ENCODE measurements at places on chromosomes 6 and 20.

DNA sequence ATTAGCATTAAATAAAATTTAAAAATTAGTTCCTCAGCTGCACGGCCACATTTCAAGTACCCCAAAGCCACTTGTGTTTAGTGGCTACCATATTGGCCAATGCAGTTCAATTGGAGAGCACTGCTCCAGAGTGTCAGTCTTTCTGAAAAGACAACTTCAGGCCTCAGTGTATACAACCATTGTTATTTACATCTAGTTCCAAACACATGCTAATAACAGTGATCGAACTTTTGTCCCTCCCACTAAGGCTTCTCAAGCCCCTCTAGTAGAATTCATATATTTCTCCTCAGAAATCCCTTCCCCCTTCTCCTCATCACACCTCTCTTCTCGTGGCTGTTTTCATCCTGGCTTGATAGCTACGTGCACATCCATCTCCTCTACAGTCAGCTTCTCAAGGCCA, 32.9 kb downstream of the HIVEP2 start:
- no peak for DNase-seq

- DNase-seq, result no peak
These were observed 57.1 kb downstream of the SLC35D3 start for GRCh38 chr6:136979206-136979605.

- no peak for DNase-seq
These were observed 65.3 kb downstream of the NRSN1 start for GRCh38 chr6:24191346-24191745.

GRCh38 chr20:53844259-53844658, 226.1 kb downstream of the BCAS1 start:
- DNase-seq, result no peak

DNA sequence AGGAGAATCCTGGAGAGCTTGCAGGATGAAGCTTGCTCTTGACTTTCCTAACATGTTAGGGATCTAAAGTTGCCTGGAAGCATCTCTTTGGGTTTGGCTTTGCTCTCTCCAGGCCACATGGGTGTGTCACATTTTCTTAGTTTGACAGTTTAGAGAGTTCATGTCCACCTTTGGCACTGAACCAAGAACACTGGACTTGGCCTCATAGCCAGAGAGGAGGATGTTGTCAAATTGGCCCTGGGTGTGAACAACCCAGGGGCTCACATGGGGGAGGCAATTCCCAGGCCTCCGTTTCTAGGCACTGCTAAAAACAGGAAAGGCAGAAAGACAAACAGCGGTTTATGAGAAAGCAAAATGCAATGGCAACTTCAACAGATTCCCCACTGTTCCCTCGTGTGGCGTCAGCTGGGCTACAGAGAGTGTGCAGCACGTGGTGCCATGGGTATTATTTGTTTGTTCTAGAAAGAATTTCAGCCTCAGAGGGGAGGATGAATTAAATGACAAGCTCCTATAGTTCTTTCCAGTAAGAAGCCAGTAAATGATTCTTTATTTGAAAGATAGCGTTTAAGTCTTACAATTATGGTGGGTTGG, 93.9 kb downstream of the CLIC5 start:
- no peak for DNase-seq

DNA sequence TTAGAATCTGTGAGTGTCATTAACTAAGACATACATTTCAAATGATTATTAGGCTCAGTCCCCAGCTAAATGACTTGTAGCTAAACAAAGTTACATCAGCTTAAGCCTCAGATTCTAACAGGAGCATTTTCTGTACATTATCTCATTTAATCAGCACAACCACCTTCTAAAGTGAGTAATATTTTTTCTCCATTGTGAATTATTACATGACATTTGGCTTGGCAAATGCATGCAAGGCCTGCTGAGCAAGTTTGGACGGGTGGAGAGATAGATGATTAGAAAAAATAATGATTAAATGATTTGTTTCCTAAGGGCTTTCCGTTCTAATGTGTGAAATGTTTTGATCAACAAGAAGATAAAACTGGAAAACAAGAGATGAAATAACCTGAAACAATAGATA, 20.7 kb downstream of the DCBLD1 start:
- no peak for DNase-seq

DNA sequence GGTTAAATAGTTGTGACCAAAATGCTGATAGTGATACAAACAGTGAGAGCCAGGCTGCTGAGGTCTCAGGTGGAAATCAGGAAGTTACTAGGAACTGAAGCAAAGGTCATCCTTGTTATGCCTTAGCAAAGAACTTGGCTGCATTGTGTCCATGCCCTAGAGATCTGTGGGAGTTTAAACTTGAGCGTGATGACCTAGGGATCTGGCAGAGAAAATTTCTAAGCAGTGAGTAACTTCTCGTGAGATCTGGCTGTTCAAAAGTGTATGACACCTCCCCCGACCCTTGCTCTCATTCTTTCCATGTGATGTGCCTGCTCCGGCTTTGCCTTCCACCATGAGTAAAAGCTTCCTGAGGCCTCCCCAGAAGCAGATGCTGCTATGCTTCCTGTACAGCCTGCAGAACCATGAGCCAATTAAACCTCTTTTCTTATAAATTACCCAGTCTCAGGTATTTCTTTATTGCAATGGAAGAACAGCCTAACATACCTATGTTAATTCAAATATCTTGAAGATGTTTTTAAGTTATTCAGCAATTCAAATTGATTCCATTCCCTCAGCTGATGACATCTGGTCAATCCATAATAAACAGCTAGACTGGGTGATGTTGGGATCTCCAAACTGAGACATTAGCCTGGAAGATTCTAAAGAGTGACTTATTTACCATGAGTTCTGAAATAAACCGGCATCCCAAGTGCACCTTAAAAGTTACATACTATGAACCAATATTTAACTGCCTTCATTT, 33.8 kb downstream of the KIF16B start:
- DNase-seq, result no peak

GRCh38 chr6:21996425-21997118, 300.3 kb downstream of the PRL start:
- DNase-seq, result no peak

GRCh38 chr6:13908955-13909381, 15.8 kb upstream of the RNF182 start:
- DNase-seq, result no peak

DNA sequence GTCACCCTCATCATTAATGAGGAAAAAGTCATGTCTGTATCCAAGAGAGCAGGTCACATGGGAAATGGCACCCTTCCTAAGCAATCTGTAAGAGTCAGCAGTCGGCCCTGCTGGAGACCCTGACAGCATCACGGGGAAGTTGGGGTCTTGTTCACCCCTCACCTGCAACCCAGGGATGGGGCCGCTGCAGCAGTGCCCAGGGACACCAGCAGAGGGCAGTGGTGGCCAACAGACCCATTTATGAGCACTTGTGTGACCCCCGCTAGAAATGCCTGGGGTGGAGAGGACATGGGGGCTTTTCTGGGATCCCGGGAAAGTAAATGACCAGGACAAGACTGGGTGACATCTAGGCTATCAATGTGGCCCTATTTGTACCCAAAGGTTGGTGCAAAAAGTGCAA, 35.9 kb downstream of the ANKRD60 start:
- no peak for DNase-seq

GRCh38 chr6:17219098-17219497, 62.1 kb upstream of the RBM24 start:
- DNase-seq, result no peak

DNA sequence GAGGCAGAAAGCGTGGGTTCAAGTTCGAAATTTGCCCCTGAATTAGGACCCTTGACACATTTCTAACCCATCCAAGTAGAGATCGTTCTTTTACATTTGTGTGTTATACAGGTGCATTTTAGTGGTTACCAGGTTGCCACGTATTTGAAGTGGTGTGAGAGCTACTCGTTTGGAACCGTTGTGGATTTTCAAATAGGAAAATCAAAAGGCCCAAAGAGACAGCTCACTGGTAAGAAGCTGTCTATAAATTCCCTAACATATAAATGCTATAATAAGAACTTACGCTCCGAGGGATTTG, 1.6 kb upstream of the REV3L start:
- DNase-seq, result no peak

DNA sequence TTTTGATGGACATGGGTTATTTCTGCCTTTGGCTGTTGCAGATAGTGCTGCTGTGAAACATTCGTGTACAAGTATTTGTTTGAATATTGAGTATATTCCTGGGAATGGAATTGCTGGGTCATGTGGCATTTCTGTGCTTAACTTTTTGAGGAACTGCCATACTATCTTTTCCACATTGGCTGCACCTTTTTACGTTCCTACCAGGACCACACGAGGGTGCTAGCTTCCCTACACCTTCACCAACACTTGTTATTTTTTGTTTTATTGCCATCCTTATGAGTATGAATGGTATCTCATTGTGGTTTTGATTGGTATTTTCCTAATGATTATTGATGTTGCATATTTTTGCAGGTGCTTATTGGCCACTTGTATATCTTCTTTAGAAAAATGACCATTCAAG, 47.8 kb upstream of the PLCG1 start:
- no peak for DNase-seq

- DNase-seq, result no peak
These were observed 491.3 kb downstream of the MAFB start for GRCh38 chr20:40197691-40198090.

- DNase-seq, result no peak
These were observed 7.6 kb upstream of the MTHFD1L start for GRCh38 chr6:150857945-150858308.

DNA sequence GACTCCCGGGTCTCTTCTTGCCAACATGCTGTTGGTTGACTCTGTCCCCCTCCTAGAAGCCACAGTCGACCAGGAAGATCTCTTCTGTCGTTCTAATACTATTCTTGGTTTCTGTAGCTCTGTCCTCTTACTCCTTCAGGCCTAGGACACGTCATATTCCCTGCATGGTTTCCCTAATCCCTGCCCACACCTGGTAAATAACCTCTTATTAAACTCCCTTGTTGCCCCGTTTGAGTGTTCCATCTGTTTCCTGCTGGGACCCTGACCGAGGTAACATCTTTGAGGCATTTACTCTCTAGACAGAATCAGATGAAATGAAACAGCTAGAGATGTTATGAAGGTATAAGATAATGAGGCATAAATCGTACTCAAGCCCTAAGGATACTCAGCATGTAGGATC, 68.1 kb downstream of the PLCB4 start:
- no peak for DNase-seq

GRCh38 chr6:107290491-107290890, 168.9 kb downstream of the PDSS2 start:
- DNase-seq, result no peak

GRCh38 chr20:51500311-51500710, 42.2 kb downstream of the NFATC2 start:
- DNase-seq, result no peak

GRCh38 chr6:35188886-35189285, 24.9 kb upstream of the SCUBE3 start:
- DNase-seq, result no peak

GRCh38 chr6:168865-169455, 123.3 kb upstream of the DUSP22 start:
- DNase-seq, result no peak

- DNase-seq, result no peak
These were observed 97.2 kb downstream of the TMEM242 start for GRCh38 chr6:157226026-157226625.

DNA sequence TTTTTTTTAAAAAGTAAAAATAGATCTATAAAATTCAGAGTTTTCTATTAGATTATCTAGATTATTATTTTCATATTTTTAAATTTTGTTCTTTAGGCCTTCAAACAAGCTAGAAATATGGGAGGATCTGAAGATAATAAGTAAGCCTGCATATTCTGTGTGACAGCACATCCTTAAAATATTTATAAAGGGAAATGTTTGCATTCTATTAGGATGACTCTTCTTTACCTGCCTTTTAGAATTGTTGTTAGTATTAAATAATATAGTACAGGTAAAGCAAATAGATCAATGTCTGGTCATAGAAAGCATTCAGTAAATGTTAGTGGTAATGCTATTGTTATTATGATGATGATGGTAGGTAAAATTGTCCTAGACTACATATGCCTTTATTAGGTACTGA, 17.4 kb downstream of the PEX3 start:
- DNase-seq, result no peak

GRCh38 chr6:110282412-110282811, 75.7 kb downstream of the METTL24 start:
- DNase-seq, result no peak

DNA sequence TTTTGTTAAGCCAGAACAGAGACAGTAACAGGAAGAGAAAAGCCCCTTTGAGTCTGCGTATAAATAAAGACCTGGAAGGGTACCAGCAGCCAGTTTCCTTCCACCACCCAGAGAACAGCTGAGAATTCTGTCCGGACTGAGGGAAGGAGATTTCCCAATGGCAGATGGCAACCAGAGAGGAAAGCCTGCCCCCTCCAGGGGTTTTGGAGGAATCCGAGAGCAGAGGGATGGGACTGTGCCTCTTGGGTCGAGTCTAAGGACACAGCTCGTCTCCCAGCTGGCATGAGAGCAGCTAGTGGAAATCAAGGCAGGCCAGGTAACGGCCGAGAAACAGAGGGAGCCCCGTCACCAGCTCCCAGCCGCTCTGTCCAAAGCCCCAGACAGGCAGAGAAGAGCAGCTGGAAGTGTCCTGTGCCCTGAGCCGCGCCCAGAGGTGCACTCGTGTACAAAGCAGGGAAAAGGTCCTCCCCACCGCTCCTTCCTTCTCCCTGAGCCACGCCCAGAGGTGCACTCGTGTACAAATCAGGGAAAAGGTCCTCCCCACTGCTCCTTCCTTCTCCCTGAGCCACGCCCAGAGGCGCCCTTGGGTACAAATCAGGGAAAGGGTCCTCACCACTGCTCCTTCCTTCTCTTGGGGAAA, 134.0 kb upstream of the SNX9 start:
- no peak for DNase-seq

- no peak for DNase-seq
These were observed 82.5 kb upstream of the ID4 start for GRCh38 chr6:19754686-19755085.

- DNase-seq, result no peak
These were observed 171.4 kb downstream of the DTNBP1 start for GRCh38 chr6:15491255-15491985.

DNA sequence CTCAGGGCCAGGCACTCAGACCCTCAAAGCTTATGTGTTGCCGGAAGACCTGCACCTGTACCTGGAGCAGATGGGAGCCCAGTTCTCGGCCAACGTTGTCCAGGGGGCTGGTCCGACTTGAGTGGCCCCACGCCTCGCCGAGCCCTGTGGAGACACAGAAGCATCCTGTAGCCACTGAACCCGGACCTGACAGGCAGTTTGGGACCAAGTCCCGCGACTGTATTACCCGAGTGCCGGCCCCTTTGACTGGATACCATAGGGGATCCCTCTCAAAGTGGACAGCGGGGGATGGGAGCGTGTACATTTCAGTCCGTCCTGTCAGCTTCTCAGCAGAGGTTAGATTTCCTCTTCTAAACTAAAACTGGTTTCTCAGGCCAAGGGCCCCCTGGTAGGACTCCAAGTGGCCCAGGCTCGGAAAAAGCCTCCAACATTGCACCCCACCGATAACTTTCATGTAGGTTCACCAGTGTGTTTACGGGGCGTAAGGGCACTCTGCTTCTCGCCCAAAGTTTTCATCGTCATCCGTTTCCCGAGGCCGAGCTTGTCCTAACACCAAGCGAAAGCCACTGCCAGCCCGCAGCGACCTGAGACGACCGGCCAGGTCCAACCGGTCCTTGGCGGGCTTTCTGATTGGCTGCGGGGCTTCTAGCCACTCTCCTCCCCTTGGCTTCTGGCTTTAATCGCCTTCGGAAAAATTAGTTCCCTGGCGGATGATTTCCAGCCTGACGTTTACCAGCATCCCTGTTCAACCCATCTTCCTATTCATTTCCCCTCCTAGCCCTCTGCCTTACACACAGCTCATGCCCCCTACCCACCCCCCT, 10.8 kb downstream of the SIM1 start:
- DNase-seq, result peak; percentile 38
